ENCODE measurements at places on chromosomes 6 and 20.

- no peak for DNase-seq
These were observed 259.4 kb downstream of the TMEM242 start for GRCh38 chr6:157063923-157064322.

GRCh38 chr6:34608321-34609091 lies 52.4 kb upstream of the SPDEF start:
- no peak for DNase-seq

- no peak for DNase-seq
These were observed 11.1 kb upstream of the NTSR1 start for GRCh38 chr20:62697468-62697912.

DNA sequence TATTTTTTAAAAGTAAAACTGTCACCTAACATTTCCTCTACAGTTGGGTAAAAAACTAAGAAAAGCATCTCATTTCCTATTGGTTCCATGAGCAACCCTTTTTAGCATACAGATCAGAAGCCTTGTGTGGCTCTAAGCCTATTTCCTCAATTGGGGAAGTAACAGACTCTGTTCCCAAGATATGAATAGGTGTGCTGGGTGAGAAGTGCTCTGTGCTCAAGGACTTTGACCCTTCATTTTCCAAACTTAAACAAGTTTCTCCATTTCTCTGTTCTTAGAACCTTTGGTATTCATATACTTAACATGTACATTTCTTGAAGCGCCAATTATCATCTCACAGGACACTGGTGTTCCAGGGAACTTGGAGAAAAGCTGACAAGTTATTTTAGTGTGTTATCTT lies 24.1 kb downstream of the CARMIL1 start:
- DNase-seq, result no peak

DNA sequence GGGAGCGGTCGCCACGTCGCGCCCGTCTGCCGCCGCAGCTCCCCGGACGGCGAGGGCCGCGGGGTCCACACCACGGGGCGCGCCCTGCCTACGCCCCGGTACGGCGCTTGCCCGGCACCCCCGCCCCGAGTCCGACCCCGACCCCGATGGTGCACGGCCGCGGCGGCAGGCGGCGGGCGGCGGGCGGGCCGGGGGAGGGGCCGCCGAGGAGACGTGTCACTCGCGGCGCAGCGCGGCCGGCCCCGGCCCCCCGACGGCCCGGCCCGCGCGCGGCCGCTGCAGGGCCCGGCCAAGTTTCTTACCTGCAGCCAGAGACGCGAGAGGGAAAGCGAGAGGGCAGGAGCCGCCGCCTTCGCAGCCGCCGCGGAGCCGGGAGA lies 328 bp downstream of the RRBP1 start:
- no peak for DNase-seq

GRCh38 chr6:11203306-11204004 lies 29.0 kb downstream of the NEDD9 start:
- DNase-seq, result no peak

- no peak for DNase-seq
These were observed 278.8 kb downstream of the HDGFL1 start for GRCh38 chr6:22848121-22848520.

- DNase-seq, result peak; percentile 52
These were observed 27.6 kb downstream of the TINAG start for GRCh38 chr6:54335871-54336270.

GRCh38 chr6:36132246-36132895 lies 2.1 kb downstream of the MAPK13 start:
- no peak for DNase-seq

- DNase-seq, result no peak
These were observed 28.2 kb downstream of the ATXN1 start for GRCh38 chr6:16733085-16733484.

All from LoVo (cell line).